ENCODE measurements at places on chromosomes 2 and 18. TPM values are rescaled to one million over a fixed set of nuclear protein-coding genes. Genes with fewer than 3 reads are reported as not detected.

- no peak for DNase-seq
These were observed 224.8 kb upstream of the SOX11 start for GRCh38 chr2:5467178-5467905.

- DNase-seq: no peak
These were observed 65.8 kb upstream of the EDAR start for GRCh38 chr2:109054865-109055264.

DNA sequence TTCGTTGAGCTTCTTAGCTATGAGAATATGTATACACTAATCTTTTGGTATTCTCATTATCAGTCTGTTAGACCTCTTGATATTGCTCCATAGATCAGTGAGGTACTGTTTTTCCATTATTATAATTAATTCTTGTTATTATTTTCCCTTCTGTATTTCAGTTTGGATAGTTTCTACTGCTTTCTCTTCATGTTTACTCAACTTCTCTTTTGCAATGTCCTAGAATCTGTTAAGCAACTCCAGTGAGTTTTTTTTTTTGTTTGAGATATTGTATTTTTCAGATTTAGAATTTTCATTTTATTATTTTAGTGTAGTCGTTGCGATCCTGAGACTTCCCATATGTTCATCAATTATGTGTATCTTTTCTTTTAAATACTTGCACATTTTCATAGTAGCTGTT lies 260.8 kb downstream of the SETBP1 start:
- no peak for DNase-seq

DNA sequence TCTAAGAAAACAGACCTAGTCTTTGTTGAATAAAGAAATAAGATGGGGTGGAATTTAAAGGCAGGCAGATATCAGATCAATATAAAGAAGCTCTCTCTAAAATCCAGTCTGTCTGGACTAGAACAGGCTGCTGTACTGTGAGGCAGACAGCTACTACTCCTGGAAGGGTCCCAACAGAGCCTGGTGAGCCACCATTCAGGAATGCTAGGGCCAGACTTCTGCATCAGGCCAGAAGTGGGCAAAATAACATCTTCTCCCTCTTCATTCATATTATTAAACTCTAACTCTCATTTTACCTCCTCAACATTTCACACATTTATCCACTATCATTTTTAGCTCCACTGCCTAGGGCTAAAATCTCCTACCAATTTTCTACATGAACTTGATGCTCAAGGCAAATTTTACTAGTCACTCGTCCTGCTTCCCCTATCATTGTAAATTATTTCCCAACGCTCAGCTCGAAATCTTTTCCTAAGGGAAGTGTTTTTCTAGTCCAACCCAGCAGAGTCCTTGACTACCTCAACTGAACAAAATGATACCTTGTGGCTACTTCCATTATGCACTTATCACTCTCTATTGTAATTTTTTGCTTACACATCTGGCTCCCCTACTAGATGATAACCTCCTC lies 45.2 kb upstream of the GLS start:
- DNase-seq: no peak

Gene NOSTRIN
- total RNA-seq: 15.6 TPM

- no peak for DNase-seq
These were observed 32.6 kb upstream of the SLC40A1 start for GRCh38 chr2:189613077-189613636.

- DNase-seq: no peak
These were observed 424.1 kb upstream of the CHST9 start for GRCh38 chr18:27609221-27609620.

DNA sequence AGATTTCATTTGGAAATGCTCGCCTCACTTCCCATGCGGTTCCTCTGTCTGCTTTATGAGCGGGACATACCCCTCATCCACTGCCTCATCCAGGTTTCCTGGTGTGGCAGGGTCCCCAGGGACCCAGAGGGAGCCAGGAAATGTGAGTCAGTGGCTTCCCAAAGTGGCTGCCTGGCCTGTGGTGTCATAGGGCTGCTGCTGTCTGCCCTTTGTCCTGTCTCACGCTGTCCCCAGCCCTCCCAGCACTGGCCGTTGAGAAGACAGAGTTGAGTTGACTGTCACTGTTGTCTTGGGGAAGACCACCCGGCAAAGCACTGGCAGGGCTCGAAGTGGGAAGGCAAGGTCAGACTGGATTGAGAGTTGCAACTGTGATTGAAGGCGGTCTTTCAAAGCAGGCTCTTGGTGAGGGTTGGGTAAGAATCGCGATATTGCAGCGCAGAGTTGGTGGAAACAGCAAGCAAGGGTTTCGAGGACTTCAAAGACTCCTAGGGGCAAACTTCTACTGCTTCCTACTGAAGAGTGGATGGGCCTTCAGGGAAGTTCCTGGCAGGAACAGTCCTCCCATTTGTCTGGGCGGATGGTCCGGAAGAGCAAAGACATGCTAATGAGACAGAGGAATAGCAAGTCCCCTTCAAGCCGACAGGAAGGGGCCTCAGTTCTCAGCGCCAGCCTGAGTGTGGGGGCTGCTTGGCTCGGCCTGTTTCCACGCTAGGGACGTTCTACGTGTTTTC lies 33.9 kb downstream of the RAB31 start:
- DNase-seq: no peak

DNA sequence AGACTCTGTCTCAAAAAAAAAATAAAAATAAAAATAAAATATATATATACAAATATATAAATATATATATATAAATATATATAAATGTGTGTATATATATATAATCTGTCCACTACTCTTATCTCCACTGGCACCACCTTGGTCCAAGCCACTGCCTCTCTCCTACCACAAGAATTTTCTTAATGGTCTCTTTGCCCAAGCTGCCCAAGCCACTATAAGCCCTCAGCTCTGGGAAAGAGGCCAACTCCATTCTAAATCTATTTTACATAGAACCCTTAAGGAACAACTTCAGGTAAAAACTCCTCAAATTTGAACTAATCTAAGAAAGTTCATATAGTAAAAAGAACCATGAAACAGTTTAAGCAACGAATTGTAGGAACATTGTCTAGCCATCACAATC lies 45.6 kb upstream of the GREB1L start:
- no peak for DNase-seq

Gene ASB18
- total RNA-seq: not detected

- no peak for DNase-seq
These were observed 182.3 kb upstream of the ST6GAL2 start for GRCh38 chr2:107068069-107068916.

- DNase-seq: no peak
These were observed 58.3 kb downstream of the MRPL33 start for GRCh38 chr2:27829791-27830190.

- DNase-seq: no peak
These were observed 532.7 kb downstream of the TDRD15 start for GRCh38 chr2:21656330-21657075.

Measured in esophagus squamous epithelium (tissue), 5 donors.